Retinal pigment epithelial cell (primary cell): ENCODE measurements at places on chromosomes 7 and 10.

DNA sequence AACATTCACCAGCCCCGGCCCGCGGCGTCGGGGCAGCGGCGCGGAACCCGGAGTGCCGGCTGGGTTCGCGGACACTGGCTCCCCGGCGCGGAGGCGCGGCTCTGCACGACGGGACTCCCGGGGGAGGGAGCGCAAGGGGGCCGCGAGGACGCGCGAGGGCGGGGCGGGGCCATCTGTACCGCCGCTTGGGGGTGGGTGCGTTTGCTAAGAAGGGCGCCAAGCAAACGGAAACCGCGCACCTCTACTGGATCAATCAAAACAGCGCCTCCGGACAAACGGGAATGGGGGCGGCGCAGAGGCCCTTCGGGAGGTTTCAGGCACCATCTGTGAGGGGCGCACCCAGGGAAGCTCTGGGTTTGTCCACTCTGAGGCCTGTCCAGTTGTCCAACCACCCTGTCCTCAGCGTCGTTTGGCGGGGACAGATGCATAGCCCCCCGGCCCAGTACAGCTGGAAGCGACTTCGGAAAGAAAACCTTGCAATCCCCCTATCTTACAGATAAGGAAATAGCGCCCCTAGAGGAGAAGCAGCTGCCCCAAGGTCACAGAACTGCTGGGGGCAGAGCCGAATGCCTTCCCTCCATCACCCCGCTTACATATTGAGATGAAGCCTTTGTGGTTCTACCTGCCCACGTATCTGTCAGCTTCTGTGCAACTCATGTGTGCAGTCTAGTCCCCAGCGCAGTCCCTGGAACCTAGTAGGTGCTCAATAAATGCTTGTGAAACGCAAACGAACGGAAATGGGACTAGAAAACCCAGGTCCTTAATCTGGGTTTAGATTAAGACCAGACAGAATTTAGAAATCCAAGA, 10.7 kb upstream of the SLIT1 start:
- DNase-seq = peak; percentile 21

- no peak for DNase-seq
Measured at GRCh38 chr7:117096330-117096729, 143.0 kb downstream of the ST7 start.

- peak; percentile 30 for DNase-seq
Measured at GRCh38 chr10:21078410-21079329, 181.6 kb upstream of the NEBL start.

- DNase-seq = peak; percentile 33
Measured at GRCh38 chr7:9796241-9796640, 1177.4 kb upstream of the PHF14 start.

GRCh38 chr10:116545756-116546155, at the start of gene PNLIP:
Gene PNLIP (plus strand): TSS chr10:116545931. CDS start chr10:116546093, 162 bp downstream.
- no peak for DNase-seq

DNA sequence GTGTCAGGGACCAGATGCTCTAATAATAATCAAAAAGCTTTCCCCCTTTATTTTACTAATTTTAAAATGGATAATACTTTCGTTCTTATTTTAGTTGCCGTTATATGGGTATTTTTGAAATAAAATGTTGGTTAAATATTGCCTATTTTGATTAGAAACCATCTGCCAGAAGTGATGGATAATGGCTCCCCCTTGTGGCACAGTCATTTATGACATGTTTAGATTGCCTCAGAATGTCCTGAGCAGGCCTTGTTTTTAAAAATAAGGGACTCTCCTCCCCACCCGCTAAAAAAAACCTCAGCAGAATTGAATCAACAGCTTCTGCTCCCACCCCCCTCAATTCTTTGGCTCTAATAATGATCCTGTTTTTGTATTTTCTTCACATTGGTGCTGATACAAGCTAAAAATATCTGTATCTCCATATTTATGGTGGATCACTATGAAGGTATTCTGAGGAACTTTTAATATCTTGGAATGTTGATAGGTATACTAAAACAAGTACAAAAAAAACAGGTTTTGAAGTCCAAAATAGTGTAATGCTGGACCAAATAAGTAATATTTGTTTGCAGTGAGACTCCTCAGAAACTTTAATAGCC, 38.8 kb downstream of the TMEM60 start:
- peak; percentile 20 for DNase-seq

- peak; percentile 85 for DNase-seq
Measured at GRCh38 chr10:73908853-73909539, 1.9 kb upstream of the PLAU start.
